ENCODE measurements at places on chromosomes 3 and 15.

DNA sequence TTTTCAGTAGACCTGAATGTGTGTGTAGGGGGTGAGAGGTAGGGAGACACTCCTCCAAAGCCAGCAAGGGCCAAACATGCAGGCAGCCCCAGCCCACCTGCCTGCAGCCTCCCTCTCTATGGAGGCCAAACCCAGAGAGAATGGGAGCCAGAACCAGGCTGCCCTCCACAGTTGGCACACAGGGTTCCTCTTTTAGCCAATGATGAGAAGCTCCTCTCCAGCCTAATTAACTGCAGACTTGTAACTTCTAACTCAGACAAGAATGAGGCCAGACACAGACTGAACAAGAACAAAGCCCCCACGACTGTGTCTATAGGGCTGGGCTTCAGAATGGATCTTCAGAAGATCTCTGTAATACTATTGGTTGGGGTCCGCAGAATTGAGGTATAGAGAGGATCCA, 12.3 kb upstream of the TLE3 start:
- no peak for DNase-seq

DNA sequence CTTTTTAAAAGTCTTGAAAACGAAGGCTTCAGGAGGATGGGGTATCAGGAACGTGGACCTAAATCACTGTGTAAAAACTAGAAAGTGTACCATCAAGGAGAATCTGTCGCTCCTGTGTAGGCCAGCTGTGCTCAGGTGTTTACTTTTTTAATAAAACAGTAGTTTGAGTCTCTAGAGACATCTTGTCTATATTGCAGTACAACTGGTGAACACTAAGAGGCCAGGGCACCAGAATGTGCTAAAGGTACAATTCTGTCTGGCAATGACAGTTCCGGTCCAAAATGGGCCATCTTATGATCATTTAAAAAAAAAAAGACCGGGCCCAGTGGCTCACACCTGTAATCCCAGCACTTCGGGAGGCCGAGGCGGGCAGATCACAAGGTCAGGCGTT, 61.8 kb upstream of the MCF2L2 start:
- no peak for DNase-seq

DNA sequence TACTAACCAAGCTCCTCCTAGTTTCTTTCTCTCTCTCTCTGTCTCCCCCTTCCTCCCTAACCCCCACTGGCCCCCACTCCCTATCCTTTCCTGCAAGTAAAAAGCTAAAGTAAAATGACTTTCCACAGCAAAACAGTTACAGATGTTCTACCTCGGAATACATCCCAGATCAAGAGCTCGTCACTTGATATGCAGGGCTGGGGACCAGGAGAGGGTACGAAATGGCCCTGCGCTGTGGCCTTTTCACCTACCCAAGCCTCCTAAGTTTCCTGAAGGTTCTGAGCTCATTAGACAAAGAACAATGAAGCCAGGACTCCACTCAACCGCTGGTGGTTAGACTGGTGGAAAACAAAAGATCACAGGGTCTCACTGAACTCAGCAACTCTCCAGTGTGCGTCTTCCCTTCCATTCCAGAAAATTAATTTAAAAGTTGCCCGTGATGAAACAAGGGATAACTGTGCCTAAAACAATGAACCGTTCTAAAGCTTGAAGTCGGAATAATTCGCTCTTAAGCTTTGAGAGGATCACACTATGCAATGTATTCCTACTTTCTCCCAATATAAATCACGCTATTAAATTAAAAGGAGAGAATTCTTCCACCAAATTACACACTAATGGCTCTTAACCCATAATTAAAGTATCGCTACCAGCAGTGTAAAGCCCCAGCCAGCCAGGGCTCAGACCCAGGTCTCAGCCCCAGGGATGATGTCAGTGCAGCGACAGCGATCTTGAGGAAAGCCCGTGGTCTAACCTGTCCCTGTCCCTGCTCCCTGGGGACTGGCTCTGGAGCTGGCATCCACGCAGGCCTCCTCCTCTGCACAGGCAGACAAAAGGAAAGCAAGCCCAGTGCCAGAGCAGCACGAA, 5.0 kb downstream of the VGLL4 start:
- DNase-seq: no peak

DNA sequence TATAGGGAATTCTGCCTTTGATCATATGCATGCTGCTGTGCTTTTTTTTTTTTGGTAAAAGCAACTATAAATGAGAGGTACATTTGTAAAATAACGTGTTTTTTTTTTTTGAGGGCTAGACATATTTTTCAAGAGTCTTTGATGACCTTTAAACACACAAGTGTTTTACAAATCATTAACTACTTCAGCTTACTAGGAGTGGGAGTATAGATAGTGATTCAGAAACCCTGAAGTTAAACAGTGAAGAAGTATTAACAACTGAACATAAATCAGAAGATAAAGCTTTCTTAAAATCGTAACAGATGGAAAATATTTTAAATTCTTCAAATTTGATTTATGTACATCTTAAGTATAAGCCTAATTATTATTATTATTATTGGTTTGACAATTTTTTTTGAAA, 2.9 kb upstream of the GMNC start:
- no peak for DNase-seq
